Activated T-cell treated with anti-CD3 and anti-CD28 coated beads, Interleukin-2, amount 50 U/mL, for 72 hours (primary cell): ENCODE measurements at places on chromosomes 7 and 10. TPM values are rescaled to one million over a fixed set of nuclear protein-coding genes. Genes with fewer than 3 reads are reported as not detected.

The TUBB8 gene
- not detected for total RNA-seq

The CFAP70 gene
- total RNA-seq = 1.1 TPM

The MYO3A gene
- total RNA-seq = not detected

The GPR141 gene
- total RNA-seq = not detected

The NME8 gene
- not detected for total RNA-seq

The ZNF655 gene
- 94.1 TPM for total RNA-seq

The NODAL gene
- not detected for total RNA-seq

The NKX1-2 gene
- not detected for total RNA-seq

The HOXA2 gene
- total RNA-seq = not detected

The CC2D2B gene
- 0.22 TPM for total RNA-seq

The SLC26A3 gene
- total RNA-seq = not detected

The AGR3 gene
- not detected for total RNA-seq

The VSTM4 gene
- total RNA-seq = not detected

The GHRHR gene
- total RNA-seq = not detected

The HABP2 gene
- total RNA-seq = not detected

The PRKAR1B gene
- 43.5 TPM for total RNA-seq

The AKR1C8 gene
- total RNA-seq = not detected

The MYO1G gene
- 595 TPM for total RNA-seq

The MYOF gene
- 32.3 TPM for total RNA-seq

The HOXA13 gene
- not detected for total RNA-seq

The DMTF1 gene
- 90.0 TPM for total RNA-seq

The EGR2 gene
- total RNA-seq = 64.3 TPM
